Gastrocnemius medialis (tissue), 4 donors: ENCODE measurements at places on chromosomes 2 and 18. TPM values are rescaled to one million over a fixed set of nuclear protein-coding genes. Genes with fewer than 3 reads are reported as not detected.

GRCh38 chr2:79982445-79982844, 322.1 kb downstream of the LRRTM1 start:
- no peak for DNase-seq
- H3K36me3 ChIP-seq: no peaks in the 10 kb centered on the region
- no peaks in the 10 kb centered on the region for H3K4me1 ChIP-seq
- H3K27me3 ChIP-seq: no peaks in the 10 kb centered on the region
- H3K27ac ChIP-seq: no peak overlapping the region

The SLC4A3 gene
- 0.29 TPM for total RNA-seq

DNA sequence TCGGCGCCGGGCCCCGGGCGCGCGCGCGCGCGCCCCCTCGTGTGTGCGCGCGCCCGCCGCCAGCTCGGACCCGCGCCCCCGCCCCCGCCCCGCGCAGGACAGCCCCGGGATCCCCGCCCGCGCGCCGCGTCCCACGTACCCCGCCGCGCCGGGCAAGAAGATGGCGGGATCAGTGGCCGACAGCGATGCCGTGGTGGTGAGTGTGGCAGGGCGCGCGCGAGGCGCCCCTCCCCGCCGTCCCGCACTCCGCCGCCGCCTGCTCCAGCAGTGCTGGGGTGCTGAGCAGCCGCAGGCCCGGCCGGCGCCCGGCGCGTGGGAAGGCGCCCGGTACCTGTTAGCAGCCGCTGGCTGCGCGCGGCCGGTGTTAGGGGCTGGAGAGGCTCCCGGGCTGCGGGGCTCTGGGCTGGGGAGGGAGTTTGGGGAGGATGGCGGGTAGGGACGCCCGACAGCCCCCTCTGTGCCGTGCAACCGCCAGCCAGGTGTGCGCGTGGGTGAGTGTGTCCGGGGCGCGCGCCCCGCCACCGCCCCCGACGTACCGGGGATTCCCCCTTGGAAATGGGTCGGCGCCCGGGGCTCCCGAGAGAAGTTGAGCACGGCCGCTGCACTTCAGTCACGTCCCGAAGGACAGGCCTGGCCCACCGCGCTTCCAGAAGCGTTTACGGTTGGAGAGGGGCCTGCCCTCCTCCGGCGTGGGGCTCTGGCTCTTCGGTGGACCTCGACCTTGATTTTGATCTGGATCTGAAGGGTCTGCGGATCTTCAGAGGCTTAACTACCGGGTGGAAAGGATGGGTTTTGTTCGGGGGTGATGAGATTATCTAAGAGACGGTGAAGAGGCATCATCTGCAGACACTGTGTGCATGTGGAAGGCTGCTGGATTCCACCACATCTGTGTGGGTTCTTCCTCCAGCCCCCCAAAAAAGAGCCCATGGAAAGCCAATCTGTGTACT, 697 bp downstream of the LGALSL start:
- no peaks in the 10 kb centered on the region for H3K27me3 ChIP-seq
- peak overlapping the region; percentile 72 for H3K4me3 ChIP-seq
- peaks cover 28% of the 10 kb centered on the region for H3K36me3 ChIP-seq
- H3K27ac ChIP-seq: peak overlapping the region; percentile 94
- peak; percentile 46 for DNase-seq

DNA sequence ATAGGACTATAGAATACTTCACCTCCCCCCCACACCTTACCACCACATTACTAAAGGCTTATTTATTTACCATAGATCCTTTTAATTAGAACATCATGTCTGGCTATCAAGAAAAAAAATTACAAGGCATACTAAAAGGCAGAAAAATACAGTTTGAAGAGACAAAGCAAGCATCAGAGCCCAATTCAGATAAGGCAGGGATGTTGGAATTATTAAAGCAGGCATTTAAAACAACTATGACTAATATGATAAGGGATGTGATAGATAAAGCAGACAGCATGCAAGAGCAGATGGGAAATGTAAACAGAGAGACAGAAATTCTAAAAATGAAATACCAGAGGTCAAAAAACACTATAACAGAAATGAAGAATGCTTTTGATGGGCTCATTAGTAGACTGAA, 55.4 kb upstream of the SMIM21 start:
- H3K36me3 ChIP-seq: no peaks in the 10 kb centered on the region
- no peak overlapping the region for H3K4me3 ChIP-seq
- H3K27me3 ChIP-seq: no peaks in the 10 kb centered on the region
- no peak overlapping the region for H3K27ac ChIP-seq

- no peak for DNase-seq
- no peaks in the 10 kb centered on the region for H3K27me3 ChIP-seq
- H3K4me1 ChIP-seq: no peaks in the 10 kb centered on the region
- H3K27ac ChIP-seq: no peak overlapping the region
Observed at GRCh38 chr2:66488946-66489345, 54.0 kb downstream of the MEIS1 start.

The SCN1A gene
- not detected for total RNA-seq

DNA sequence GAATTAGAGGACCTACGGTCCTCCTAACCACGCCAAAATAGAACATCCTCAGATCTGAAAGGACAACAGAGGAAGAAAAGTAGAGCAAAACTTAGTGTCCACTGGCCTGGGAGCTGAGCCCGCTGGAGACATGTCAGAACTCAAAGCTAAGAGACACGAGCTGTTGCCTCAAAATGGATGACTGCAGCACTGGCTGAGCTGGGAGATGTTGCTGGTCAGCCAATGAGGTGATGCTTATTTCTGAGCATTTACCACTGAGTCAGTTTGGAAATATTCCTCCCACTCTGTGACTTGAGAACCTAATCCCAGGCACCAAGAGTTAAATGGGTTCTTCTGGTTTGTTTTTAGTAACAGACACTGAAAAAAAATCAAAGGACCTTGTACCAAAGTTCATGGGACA, 32.6 kb downstream of the FBXO15 start:
- H3K36me3 ChIP-seq: no peaks in the 10 kb centered on the region
- no peak overlapping the region for H3K4me3 ChIP-seq
- no peaks in the 10 kb centered on the region for H3K27me3 ChIP-seq
- no peak overlapping the region for H3K27ac ChIP-seq

DNA sequence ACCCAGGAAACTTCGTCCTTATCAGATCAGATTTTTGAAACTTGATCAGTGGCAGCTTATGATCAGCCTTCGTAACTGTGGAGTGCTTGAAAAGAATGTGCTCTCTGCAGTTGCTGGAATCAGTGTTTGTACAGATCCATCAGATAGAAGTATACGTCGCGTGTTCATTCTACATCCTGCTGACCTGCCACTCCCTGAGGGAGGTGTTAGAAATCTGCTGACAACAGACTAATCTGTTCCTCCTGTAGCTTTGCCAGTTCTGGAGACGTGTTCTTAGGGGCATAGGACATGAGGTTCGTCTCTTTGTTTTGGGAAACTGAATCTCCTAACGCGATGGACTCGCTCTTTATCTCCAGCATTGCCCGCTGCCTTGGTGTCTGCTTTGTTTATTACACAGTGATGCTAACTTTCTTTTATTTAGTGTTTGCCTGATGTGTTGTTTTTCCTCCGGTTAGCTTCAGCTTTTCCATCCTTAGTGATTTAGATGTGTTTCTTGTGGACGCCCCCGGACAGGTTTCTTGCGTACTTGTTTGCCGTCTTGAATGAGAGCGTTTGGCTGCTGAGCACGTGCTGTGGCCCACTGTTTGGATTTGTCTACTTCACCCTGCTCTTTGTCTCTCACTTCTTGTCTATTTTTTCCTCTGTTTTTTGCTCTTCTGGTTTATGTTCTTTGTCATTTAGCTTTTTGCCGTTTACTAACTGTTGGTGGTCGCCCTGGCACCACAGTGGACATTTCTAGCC, 17.4 kb upstream of the GAL3ST2 start:
- peaks cover 5% of the 10 kb centered on the region for H3K36me3 ChIP-seq
- no peak for DNase-seq
- H3K27me3 ChIP-seq: no peaks in the 10 kb centered on the region

The MSTN gene
- total RNA-seq: 1.3 TPM

- H3K27me3 ChIP-seq: no peaks in the 10 kb centered on the region
- DNase-seq: no peak
- no peaks in the 10 kb centered on the region for H3K4me1 ChIP-seq
Observed at GRCh38 chr2:1234731-1235308, 178.4 kb upstream of the TPO start.

DNA sequence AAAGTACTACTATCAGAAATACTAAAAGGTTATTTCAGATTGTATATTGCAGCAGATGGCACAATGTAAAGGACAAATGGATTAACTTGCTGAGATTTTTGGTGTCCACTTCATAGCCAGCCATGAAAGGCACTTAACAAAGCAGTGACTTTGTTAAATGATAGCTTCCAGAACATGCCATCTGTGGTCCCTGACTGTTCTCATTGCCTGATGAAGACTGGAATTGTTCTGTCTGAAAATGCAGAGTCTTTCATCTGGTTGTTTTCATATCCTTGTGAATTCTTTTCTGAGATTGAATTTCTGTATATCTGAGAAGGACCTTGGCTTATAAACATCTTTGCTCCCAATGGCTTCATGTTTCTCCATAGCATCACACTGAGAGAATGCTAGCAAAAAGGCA, 44.4 kb upstream of the LRRTM1 start:
- no peak overlapping the region for H3K4me3 ChIP-seq
- H3K27ac ChIP-seq: no peak overlapping the region
- no peaks in the 10 kb centered on the region for H3K4me1 ChIP-seq
- H3K36me3 ChIP-seq: no peaks in the 10 kb centered on the region
- H3K27me3 ChIP-seq: no peaks in the 10 kb centered on the region

The CCDC150 gene
- not detected for total RNA-seq

DNA sequence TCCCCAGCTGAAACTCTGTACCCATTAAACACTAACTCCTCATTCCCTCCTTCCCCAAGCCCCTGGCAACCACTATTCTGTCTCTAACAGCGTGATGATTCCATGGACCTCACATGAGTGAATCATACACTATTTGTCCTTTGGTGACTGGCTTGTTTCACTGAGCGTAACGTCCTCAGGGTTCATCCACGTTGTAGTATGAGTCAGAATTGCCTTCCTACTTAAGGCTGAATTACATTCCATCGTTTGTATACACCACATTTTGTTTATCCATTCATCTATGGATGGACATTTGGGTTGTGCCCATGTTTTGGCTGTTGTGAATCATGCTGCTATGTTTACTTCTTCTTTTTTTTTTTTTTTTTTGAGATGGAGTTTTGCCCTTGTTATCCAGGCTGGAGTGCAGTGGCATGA, 19.6 kb upstream of the CABLES1 start:
- no peak overlapping the region for H3K4me3 ChIP-seq
- H3K36me3 ChIP-seq: no peaks in the 10 kb centered on the region
- H3K27ac ChIP-seq: no peak overlapping the region
- no peaks in the 10 kb centered on the region for H3K27me3 ChIP-seq

DNA sequence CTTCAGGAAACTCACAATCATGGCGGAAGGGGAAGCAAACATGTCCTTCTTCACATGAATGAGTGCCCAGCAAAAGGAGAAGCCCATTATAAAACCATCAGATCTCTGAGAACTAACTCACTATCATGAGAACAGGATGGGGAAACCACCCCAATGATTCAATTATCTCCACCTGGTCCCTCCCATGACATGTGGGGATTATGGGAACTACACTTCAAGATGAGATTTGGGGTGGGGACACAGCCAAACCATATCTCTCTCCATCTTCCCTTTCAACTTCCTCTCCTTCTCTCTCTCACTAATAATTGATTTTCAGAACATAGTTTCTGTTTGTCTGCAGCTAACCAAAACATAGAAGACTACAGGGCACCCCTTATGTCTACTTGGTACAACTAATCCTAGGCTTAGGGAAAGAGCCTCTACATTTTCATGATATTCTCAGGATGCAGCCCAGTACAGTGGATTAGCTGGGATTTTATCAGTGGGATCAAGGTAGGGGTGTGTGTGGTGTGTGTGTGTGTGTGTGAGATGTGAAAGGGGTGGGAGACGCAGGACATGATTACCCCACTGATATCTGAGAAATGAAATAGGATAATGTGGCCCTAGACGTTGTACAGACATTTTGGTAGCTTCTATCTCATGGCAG, 2.8 kb upstream of the ATF2 start:
- H3K4me1 ChIP-seq: peaks cover 17% of the 10 kb centered on the region
- no peaks in the 10 kb centered on the region for H3K36me3 ChIP-seq
- H3K27ac ChIP-seq: no peak overlapping the region
- no peak for DNase-seq

DNA sequence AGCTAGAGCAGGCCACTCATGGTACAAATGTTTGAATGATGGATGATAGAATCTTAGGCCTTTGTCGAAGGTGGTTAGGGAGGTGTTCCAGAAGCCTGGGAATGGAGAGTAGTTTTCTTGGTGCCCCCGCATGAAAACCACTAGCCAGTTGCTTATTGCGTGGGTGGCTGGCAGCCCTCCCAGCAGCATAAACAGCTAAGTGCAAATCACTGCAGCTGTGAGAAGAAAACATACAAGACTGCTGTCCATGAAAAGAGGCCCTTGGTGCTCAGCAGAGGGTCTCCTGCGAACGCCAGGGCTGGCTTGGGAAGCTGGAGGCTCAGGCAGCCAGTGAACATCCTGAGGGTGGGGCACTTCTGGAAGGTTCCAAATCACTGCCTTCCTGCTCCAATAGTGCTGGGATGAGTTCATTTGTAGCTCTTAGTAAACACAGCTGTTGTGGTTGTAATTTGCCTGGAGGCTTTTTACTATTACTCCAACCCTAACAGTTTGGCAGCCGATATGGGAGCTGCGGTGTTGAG, 118.8 kb downstream of the MGAT5 start:
- H3K4me3 ChIP-seq: no peak overlapping the region
- no peak overlapping the region for H3K27ac ChIP-seq
- no peaks in the 10 kb centered on the region for H3K27me3 ChIP-seq
- H3K4me1 ChIP-seq: peaks cover 14% of the 10 kb centered on the region
- no peak for DNase-seq

- H3K27me3 ChIP-seq: no peaks in the 10 kb centered on the region
- H3K4me1 ChIP-seq: no peaks in the 10 kb centered on the region
- no peaks in the 10 kb centered on the region for H3K36me3 ChIP-seq
- H3K4me3 ChIP-seq: no peak overlapping the region
- no peak for DNase-seq
Observed at GRCh38 chr2:157182204-157182709, 75.2 kb upstream of the GALNT5 start.

GRCh38 chr2:121888189-121888557, 132.7 kb downstream of the TSN start:
- no peaks in the 10 kb centered on the region for H3K36me3 ChIP-seq
- H3K4me1 ChIP-seq: no peaks in the 10 kb centered on the region
- H3K4me3 ChIP-seq: no peak overlapping the region
- no peak for DNase-seq
- no peak overlapping the region for H3K27ac ChIP-seq
- H3K27me3 ChIP-seq: no peaks in the 10 kb centered on the region

The CNRIP1 gene
- total RNA-seq: 6.4 TPM

- H3K27ac ChIP-seq: no peak overlapping the region
- no peak overlapping the region for H3K4me3 ChIP-seq
- no peaks in the 10 kb centered on the region for H3K36me3 ChIP-seq
- no peak for DNase-seq
- H3K4me1 ChIP-seq: no peaks in the 10 kb centered on the region
- H3K27me3 ChIP-seq: no peaks in the 10 kb centered on the region
Observed at GRCh38 chr2:156511803-156512202, 75.6 kb downstream of the GPD2 start.

The GALNT13 gene
- total RNA-seq: not detected

DNA sequence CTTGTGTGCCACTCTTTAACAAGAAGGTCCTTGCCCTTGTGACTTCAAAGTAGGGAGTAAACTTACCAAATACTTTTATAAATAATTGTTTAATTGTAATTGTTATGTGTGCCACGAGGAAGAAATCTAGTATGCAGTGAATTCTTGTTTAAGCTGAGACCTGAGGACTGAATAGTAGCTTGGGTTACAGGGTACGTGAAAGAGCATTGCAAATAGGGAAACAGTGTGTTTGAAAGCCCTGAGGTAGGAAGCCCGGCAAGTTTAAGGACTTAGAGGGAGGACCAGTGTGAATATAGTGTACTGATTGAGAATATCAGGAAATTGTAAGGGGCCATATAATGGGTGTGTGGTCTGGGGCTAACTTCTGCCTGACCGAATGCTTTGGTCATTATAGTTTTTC, 26.2 kb downstream of the PHLPP1 start:
- no peaks in the 10 kb centered on the region for H3K36me3 ChIP-seq
- no peak overlapping the region for H3K4me3 ChIP-seq
- H3K4me1 ChIP-seq: peaks cover 30% of the 10 kb centered on the region
- H3K27ac ChIP-seq: peak overlapping the region; percentile 12
- no peak for DNase-seq
